ENCODE measurements at places on chromosomes 16 and 17.

GRCh38 chr16:69440250-69440649 is 15.8 kb downstream of the CYB5B start:
- DNase-seq: no peak

DNA sequence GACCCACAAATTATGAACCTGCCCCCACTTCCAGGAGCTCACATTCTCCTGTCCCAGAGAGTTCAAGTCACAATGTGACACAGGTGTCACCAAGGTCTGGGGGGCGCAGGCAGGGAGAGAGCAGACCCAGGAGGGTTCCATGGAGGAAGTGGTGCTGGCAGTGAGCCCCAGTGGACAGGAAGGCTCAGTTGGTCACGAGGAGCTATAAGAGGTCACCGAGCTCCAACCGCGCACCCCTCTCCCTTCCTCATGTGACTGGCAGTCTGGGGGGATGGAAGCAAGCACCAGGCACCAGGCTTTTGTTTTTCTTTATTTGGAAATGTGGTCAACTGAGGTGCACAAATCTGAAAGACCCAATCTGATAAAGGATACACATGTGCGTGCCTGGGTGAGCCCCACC is 2.5 kb downstream of the ITGAD start:
- DNase-seq: no peak

GRCh38 chr16:57646388-57647039 is 18.1 kb downstream of the ADGRG1 start:
- no peak for DNase-seq

DNA sequence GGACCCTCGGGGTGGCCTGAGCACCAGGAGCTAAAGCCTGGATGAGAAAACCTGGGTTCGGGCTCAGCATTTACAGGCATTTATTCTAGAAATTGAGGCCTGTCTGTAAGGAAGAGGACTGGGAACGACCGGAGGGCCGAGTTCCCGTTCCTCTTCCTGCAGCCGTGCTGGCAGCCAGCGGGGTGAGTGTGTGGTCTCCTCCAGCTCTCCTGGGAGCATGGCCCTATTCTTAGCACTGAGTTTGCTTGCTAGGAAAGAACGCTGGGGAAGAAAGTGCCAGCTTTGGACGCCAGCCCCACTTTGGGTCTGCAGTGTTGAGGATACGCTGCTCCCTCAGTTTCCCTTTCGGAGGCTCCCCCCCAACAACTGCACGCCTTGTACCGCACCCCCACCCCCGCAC is 49.6 kb downstream of the MGAT5B start:
- DNase-seq: no peak

GRCh38 chr16:23827057-23827456 is 8.7 kb upstream of the PRKCB start:
- DNase-seq: no peak

DNA sequence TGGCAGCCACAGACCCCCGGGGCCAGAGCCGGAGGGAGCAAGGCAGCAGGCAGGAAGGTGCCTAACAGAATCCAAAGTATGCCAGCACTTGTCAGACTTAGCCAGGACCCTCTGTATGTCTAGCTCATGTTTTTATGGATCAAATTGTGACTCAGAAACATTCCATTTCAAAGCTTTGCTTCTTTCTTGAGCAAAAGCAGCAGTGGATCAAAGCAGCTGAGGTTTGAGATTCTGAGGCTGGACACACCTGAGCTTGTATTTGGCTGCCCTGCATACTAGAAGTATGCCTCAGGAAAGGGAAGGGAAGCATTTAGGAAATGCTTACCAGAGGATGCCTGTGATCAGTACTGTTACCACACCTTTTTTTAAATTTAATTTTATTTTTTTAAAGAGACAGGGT is 5.7 kb upstream of the MYO1C start:
- DNase-seq: no peak

- no peak for DNase-seq
These were observed 637 bp upstream of the CLN3 start for GRCh38 chr16:28492511-28492910.

GRCh38 chr17:62064029-62064790 is 868 bp downstream of the MED13 start:
- DNase-seq: no peak

DNA sequence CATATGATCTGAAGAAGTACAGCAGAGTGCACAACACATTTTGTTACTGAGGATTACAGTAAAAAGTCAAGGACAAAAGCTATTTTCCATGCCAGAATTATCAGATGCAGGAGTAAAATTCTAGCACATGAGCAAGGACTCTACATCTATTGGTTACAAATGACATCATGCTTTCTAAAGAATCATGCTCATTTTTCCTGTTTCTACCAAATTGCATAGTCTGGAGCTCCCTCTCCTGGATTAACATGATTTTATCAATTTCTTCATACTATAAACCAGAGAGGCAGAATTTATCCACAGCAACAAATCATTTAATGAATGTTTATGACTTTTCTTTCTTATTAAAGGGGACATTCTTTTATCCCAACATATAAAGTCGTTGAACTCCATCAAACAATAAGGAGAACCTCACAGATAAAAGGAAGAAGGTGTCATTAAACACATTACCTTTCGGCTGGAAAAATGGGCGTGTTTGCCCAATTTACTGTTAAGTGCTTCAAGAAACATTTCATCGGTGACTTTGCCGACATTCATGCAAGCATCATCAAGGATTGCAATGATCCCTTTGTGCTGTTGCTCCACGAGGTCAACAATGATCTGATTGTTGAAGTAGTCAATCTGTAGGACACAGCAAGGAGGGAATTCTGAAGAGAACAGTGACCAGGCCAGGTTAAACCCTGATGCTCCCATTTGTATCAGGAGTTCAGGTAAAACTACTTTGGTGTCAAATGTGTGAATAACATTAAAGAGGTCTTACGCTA is 121.7 kb downstream of the MYO1D start:
- DNase-seq: no peak

DNA sequence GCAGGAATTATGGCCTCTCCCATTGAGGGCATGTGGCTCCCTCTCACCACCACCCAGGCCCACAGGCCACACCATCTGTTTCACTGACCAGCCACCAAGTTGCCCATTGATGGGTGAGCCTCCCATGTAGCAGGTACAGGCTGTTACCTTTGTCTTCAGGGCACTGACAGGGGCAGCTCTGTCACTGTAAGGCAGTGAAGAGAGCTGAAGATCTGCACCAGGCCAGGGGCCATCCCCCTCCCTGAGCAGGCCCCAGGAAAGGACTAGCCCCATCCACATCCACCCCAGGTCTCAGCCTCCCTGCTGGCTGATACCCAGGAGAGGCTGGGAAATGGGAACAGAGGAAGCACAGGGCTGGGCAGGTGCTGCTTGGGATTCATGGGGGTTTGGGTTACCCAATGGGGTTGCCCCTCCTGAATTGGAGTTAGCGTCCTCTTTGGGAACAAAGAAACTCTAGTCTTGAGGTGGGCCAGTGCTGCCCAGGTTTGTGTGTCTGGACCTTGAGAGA is 1691.4 kb downstream of the TP53TG3F start:
- DNase-seq: no peak

DNA sequence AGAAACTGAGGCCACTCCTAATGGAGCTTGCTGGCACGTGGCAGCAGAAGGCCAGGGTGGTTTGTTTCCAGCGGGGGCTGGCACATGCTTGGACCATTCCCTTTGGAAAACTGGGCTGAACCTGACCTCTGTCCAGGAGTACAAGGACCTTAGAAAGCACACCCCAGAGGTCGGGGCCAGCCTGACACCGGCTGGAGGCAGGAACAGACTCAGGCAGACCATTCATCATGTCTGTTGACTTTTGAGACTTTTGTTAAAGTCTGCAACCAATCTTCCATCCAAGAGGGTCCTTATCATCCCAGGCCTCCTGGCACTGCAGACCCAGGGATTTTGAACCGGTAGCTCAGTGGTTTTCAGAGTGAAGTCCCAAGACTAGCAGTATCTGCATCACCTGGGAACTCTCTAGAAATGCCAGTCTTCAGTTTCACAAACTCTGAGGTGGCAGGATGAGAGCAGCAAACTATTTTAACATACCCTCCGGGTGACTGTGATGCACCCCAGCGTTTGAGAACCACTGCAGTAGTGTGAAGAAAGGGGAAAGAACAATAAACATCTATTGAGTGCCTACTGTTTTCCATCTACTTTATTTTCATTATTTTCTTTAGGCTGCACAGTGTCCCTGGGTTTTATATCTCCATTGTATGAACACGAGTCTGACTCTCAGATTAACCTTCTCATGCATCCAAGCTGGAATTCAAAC is 145.3 kb upstream of the PLCG2 start:
- DNase-seq: no peak

DNA sequence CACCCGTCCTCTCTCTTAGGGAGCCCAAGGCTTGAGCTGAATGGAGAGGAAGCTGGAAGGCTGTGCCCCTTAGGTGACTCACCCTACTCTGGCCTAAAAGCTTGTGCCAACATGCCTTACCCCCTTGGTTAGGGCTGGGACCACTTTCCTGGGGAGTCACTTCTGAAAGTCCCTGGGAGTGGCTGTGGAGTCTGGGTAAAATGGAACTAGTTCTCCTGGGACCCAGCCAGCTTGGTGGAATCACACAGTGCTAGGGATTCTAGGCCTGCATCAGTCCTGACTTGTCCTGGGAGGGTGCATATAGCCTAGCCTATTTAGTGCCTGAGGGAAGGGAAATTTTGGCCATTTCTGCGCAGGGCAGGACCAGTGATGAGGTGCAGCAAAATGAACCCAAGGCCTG is 10.5 kb downstream of the MMP28 start:
- DNase-seq: no peak

GRCh38 chr17:82238472-82239201 is 9.8 kb downstream of the SLC16A3 start:
- DNase-seq: no peak

DNA sequence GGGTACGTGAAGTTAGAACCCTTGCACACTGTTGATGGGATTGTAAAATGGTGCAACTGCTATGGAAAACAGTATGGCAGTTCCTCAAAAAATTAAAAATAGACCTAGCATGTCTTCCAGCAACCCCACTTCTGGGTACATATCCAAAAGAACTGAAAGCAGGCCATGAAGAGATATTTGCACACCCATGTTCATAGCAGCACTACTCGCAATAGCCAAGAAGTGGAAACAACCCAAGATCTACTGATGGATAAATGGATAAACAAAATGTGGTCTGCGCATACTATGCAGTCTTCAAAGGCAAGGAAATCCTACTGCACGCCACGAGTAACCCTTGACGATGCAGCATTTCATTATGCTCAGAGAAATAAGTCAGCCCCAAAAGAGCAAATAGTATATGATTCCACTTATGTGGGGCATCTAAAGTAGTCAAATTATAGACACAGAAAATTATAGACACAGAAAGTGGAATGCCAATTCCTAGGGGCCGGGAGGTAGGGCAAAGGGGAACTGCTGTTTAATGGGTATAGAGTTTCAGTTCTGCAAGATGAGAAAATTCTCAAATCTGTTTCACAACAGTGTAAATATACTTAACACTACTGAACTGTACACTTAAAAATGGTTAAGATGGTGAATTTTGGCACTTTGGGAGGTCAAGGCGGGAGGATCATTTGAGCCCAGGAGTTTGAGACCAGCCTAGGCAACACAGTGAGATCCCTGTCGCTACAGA is 17.2 kb downstream of the CORO7 start:
- no peak for DNase-seq

DNA sequence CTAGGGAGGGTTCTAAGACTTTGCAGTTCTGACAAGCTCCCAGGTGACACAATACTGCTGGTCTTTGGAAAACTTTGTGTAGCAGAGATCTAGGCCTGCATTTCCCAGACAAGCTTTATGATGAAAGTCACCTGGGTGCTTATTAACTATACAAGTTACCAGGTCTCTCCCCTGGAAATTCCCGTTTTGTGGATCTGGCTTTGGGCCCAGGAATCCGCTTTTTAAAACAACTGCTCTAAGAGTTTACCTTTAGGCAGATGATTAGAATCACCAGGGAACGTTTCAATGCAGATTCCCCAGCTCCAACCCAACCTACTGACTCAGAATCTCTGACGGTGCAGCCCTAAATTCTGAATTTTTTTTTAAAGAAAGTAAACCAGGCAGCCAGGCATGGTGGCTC is 36.3 kb downstream of the MYH3 start:
- DNase-seq: no peak

GRCh38 chr17:32323811-32324491 is 18.0 kb downstream of the C17orf75 start:
- DNase-seq: no peak

GRCh38 chr17:22142091-22142490 is 449.8 kb downstream of the KCNJ18 start:
- DNase-seq: no peak

- DNase-seq: no peak
These were observed at the start of gene TOX3 for GRCh38 chr16:52547004-52547833. Gene TOX3, minus strand, starts transcription at chr16:52547143. Its CDS starts 420 bp downstream, at chr16:52546723.

DNA sequence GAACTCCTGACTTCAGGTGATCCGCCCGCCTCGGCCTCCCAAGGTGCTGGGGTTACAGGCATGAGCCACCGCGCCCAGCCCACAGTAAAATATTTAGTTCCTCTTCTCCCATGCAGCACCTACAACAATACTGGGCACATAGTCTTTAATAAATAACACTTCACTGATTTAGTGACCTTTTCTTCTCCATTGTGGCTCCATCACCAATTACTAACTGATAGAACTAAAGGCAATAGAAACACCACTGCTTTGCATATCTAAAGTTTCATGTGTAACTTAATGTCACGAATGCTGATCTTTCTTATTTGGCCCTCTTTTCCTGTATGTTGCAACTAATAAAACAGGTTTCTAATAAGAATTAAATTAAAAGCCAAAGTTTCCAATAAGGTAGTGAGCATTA is 38.9 kb downstream of the TRIM37 start:
- DNase-seq: no peak

Data from iPS DF 6.9 (cell line).